Stimulated activated CD8-positive, alpha-beta memory T cell treated with anti-CD3 and anti-CD28 coated beads, Interleukin-7, amount 100 ng/mL, for 24 hours (primary cell): ENCODE measurements at places on chromosomes 3 and 15.

DNA sequence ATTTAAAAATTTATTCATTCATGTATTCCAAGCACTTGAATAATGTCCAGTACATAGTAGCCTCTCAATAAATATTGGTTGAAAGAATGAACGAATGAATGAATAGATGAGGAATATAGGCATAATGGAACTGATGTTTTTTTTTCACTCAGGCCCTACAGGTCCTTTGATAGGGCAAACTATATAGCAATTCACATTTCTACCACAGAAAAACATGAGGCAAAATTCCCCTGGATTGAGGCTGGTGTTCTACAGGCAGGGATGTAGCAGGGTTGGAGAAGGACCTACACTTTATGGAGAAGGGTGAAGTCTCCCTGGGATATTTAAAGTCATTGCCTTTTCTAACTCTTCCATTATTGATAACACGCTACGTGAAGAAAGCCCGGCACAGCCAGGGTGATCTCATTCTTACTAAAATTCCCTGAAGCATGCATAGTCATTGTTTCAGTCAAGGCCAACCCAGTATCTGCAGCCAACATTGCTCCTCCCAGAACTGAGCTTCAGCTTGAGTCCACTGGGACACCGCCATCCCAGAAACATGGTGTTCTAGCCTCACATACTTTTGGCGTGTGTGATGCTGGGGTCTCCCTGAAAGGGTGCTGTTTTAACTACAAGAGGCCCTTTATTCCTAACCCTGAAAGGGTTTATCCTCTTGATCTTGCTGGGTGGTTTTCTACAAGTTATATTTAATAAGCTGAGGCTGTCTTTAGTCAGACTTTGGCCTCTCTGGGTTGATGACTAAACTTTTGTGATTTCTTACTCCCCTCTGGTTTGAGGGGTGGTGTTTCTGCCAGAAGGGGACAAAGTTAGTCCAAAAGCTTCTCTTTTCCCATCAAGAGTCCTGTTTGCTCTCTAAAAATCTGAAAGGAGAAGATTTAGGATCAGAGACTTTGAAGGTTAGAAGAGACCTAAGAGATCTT is 25.9 kb upstream of the FBN1 start:
- DNase-seq, result no peak

- DNase-seq, result no peak
Observed at GRCh38 chr3:35067750-35068149, 571.6 kb upstream of the ARPP21 start.

- DNase-seq, result no peak
Observed at GRCh38 chr3:81442758-81443456, 318.5 kb downstream of the GBE1 start.

GRCh38 chr3:150495149-150495548 is 51.1 kb downstream of the SERP1 start:
- no peak for DNase-seq

DNA sequence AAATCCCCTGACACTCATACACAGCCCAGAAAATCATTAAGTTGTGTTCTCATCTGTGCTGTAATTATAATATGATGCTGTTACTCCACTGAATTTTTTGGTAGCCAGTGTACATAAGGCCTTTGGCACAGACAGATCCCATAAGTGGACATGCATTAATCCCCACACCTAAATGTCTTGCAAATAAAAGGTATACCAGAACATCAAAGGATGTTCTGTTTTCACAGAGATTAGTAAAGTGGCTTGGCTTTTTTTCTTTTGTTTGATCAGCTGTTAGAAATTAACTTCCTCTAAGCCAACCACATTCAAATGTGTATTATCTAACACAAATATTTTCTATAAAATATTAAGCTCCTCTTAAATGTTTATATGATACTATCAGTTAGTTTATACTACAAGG is 2.7 kb downstream of the SST start:
- DNase-seq, result no peak

DNA sequence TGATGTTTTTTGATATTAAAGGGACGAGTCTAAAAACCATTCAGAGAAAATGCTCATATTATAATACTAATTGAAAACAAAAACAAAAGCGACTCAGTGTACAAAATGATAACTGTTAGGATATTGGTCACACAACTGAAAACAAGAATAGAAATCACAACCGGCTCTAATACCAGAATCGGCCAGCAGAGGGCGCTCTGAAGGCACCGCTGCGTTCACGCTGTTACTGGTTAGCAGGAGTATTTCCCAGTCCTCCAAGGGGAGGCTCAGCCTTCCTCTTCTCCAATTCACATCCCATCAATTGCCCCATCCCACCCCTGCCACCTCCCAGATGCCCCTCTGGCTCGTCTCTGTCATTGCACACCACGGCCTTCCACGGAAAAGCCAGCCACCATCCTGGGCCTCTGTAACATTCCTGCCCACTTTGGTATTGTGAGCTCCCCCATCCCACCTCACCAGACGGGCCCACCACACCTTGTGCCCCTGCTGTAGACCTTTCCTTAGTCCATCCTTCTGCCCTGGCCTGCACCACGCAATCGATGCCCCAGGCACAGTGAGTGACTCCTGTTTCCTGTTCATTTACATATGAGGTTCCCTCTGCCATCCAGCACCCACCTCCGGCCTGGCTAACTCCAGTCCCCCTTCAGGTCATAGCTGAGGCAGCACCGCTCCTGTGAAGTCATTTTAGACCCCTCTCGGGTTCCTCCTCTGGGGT is 8.5 kb downstream of the FAM107A start:
- DNase-seq, result peak; percentile 76

GRCh38 chr15:45435124-45435903 is 57.0 kb upstream of the GATM start:
- no peak for DNase-seq

GRCh38 chr15:36371509-36371908 is 207.9 kb upstream of the CDIN1 start:
- no peak for DNase-seq

- no peak for DNase-seq
Observed at GRCh38 chr3:187955587-187955952, 198.4 kb upstream of the LPP start.

DNA sequence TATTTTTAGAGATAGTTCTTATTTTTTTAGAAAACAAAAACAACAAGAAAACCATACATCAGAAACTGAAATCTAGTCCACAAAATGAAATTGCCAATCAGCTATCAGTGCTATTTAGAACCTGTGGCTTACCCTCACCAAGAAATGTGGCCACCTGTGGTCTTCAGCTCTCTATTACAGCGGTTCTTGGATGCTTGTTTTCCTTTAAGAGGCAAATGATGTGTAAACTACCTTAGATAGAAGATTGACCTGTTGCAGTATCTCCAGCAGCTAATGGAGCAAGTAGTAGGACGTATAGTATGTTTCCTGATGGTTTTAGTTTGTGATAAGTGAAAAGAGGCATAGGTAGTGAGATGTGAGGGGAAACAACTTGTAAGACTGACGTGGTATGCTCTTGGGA is 21.2 kb downstream of the TFG start:
- DNase-seq, result no peak

DNA sequence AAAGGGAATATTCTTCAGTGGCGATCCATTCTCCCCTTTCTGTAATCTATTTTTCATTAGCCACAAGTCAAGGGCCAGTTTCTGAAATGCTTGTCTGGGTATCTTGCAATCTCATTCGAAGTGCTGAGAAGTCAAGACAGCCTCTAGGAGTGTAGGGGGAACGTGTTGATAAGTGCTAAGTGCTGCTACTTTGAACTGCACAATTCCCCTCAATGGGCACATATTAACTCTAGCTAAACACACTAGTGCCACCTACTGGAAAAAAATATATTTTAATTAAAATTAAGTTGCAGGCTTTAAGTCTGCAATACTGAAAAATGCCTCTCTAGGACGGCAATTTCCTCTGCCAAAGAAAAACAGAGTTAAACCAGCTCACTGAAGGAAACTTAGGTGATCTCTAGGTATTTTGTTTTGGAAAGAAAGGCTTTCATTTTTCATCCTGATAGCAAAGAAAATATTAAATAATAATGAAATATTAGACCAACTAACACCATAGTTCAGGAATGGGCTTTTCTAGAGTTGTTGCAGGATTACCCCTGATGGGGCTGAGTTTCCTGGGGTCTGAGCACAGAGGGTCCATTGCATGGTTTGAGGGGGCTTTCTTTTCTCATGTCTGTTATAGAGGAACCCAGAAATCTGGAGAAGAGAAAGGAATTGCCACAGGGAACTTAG is 181.9 kb upstream of the KBTBD8 start:
- no peak for DNase-seq

DNA sequence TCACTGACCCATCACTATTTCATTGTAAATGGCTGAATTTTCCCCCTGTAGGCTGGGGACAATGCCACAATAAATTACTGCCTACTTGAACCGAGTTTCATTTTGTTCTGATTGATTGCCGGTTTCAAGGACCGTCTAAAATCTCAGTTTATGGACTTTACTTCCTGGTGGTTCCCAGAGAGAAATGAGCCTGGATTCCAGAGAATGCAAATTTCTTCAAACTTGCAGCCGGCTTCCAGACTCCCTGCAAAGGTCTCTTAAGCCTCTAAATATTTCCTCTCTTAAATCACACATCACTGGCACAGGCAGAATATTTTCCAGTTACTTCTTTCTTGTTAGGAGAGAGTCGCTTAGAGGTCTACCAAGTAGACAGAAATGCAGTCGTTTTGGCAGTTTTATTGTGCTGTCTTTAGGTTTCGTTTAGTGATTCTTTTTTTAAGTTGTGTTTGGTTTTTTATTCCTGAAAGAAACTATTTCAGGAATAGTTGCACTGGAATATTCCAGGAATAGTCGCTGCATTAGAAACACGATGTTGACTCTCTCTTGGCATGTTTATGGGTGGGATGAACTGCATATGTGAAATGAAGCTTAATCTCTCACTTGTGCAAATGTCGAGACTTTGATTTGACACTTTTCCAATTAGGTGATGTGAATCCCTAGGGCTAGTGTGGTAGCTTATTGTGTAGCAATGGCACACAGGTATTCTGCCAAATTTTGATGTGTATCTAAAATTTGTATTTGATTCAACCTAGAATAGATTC is 284.1 kb upstream of the NR2E3 start:
- DNase-seq, result no peak

GRCh38 chr15:85312486-85312885 is 67.9 kb upstream of the AKAP13 start:
- DNase-seq, result no peak

DNA sequence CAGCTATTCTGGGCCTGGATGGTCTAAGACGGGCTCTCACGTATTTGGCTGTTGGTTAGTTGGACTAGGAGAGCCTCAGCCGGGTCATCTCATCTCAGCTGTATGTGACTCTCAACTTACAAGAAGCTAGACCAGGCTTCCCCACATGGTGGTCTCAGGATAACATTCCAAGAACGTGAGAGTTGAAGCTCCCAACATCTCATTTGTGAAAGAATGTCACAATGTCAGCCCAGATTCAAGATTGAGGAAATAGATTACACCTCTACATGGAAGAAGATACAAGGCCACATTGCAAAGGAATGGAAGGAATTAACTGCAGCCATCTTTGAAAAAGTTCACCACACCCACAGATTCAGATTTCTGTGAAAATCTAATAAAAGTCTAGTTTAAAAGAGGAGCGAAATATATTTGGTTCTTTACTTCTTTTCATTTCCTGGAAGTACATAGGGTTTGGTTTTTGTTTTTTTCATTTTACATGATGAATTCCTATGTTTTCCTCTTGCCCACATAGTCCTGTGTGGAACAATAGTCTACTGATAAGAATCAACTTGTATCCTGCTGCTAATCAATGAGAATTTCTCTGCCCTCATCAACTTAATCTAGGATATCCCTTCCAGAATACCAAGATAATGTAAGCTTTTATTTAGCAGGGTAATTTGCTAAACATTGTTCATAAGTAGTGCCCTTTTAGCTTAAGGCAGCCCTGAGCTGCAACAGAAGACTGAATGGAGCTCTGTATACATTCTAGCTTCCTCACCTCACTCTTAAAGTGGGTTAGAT is 116.5 kb downstream of the CMSS1 start:
- DNase-seq, result no peak

DNA sequence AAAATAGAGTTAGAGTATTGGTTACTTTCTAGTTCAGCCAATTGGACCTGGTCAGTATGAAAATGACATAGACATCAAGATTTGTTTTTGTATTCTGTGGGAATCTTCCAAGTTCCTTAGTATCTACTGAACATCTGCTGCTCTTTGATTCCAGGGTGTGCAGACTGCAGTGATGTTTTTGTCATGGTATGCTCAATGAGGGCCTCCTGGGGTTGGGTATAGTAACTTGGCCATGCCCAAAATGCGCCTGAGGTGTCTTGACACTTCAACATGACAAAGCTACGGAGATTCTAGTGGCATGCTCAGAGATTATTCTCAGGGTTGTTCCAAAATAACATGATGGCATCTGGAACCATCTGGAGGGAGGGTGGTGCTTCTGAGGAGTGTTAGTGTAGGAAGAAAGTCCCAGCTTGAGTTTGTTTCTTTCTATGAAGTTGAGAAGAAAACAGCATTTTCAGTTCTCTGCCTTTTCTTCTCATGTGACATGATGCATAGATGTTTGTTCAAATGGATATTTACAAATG is 313.5 kb upstream of the TBL1XR1 start:
- DNase-seq, result no peak

GRCh38 chr3:156479604-156480003 is 75.3 kb downstream of the SSR3 start:
- DNase-seq, result no peak

GRCh38 chr3:40615110-40615915 is 90.6 kb downstream of the ZNF621 start:
- no peak for DNase-seq

GRCh38 chr15:43285609-43286037 is 18.9 kb upstream of the TGM5 start:
- peak; percentile 19 for DNase-seq

DNA sequence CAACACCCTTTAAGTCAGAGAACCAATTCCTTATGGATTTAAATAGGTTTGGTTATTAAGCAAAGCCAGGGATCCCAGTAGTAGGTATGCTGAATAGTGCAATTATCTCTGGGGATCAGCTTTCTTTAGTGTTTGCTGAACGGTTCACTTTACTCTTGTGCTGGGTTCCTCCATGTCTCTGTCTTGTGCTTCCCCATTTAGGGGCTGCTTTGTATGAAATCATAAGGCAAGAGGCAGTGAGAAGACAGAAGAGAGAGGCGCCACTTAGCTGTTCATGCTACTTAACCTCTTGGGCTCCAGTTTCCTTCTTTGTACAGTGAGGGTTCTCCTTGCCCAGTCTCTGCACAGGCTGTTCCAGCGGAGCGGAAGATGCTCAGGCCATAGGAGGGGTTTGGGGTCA is 3.5 kb downstream of the ST6GAL1 start:
- DNase-seq, result no peak

GRCh38 chr3:160006282-160007163 is 17.9 kb downstream of the IL12A start:
- no peak for DNase-seq

GRCh38 chr3:46214751-46215352 is 6.7 kb upstream of the CCR1 start:
- DNase-seq, result no peak

DNA sequence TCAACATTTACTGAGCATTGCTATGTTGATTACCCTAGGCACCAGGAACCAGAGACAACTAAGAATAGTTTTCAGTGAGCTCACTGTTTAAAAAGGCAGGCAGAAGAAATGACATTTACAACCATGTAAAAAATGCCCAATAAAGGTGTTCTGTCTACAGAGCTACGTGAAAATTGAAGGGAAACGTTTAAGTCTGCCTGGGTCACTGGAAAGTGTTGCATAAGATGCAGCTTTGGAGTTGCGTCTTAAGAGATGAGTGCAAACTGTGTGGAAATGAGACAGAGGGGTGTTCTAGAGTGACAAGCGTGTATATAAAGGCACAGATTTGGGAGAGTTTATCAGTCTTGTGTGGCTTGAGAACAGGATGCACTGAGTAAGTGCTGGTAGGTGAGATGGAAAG is 278.7 kb upstream of the GOLGA6L4 start:
- DNase-seq, result no peak
